ENCODE measurements at places on chromosomes 5 and 9.

- no peak for DNase-seq
These were observed 108.2 kb downstream of the SYK start for GRCh38 chr9:90909747-90910283.

GRCh38 chr5:59579101-59579823, 314.3 kb downstream of the PDE4D start:
- DNase-seq: no peak

DNA sequence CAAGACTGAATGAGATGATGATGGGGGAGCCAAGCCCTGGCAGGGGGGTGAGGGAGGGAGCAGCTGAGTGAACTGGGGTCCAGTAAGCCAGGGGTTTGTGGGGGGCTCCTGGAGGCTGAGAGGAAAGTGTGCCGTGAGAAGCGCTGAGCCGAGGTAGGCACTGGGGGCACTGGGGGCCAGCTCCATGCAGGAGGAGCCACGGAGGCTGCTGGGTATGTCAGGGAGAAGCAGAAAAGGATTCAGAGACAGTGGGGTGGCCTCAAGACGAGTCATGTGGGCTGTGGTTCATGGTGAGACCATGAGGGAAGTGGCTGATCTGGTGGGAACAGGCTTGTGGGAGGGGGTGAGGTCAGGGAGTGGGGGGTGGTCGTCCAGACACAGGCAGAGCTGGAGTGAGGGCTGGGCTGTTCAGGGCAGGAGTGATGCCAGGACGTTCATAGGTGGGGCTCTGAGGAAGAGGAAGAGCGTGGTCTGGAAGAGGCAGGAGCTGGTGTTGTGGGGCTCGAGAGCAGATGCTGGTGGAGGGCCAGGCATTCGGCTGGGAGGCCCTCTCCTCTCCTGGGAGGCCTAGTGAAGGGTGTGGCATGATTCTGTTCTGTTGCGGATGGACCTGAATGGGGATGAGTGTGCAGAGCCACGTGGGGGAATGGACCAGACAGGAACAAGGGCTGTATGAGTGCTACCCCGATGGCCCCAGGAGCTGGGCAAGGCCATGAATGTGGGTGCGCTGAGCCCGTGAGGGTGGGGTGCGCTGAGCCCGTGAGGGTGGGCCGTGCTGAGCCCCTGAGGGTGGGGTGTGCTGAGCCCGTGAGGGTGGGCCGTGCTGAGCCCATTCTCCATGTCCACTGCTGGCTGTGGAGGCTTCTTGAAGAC, 92.7 kb upstream of the CACNA1B start:
- no peak for DNase-seq

DNA sequence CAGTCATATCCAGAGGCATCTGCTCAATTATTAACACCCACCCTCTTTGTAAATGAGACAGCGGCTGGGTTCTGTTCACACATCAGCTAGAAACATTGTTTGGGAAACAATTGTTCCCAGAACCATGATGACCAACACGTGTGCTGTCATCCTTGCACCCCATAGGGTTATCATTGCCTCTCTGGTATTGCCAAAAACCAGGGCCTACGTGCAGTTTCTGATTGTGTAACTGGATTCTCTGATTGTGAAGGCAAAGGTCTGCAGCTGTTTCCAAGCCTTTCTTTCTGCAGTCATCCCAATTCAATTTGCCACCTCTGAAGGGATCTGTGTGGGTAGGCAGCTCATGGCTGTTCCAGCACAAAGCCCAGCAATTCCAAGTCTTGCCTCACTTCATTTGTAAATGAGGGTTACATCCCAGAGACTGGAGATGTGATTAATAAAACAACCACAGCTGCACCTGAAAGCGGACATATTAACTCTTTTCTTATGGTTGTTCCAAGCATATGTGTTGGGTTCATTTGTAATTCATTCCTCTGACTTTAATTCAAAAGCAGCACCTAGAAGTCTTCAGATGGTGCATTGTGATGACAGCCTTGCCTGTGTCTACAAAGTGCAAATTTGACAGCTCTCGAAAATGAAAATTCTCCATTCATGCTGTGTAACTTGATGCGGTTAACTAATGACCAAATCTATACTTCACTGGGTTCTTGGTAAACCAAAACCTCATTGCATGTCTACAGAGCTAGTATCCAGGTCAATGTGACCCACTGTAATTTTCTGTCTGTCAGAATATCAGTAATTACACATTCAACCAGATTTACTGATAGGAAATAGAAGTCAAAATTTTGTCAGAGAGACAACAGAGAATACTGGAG, 66.6 kb downstream of the YIPF5 start:
- DNase-seq: no peak

DNA sequence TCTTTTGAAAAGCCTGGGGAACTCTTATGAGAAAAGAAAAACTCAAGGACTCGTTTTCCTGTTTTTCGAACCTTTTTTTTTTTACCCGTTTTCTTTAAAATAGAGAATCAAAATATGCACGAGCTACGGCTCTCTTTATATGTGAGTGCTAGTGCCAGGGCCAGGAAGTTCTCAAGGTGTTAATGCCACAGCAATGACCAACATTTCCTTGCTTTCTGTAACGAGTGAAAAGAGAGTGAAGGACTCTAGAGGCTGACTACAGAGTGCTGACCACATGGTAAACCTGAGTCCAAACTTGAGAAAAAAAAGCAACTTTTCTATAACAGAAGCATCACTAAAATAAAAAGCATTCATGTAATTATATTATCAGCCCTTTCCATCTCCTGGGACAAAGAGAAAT, 102.2 kb upstream of the SLC28A3 start:
- no peak for DNase-seq

DNA sequence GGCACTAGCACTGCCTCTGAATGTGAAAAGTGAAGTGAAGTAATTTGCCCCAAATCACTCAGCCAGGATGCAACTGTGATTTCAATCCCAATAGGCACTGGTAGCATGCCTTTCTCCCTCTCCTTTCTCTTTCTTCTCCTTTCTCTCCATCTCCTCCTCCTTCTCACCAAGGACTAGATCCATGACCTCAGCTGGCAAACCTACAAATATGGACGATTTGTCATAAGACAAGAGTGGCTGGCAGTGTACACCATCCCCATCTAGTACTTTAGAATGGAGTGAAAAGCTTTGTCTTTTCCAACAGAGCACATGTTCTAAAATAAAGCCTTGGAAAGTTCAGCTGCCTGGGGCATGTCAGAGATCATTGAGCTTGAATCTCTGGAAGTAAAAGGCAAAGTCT, 574.7 kb upstream of the CLINT1 start:
- DNase-seq: no peak

DNA sequence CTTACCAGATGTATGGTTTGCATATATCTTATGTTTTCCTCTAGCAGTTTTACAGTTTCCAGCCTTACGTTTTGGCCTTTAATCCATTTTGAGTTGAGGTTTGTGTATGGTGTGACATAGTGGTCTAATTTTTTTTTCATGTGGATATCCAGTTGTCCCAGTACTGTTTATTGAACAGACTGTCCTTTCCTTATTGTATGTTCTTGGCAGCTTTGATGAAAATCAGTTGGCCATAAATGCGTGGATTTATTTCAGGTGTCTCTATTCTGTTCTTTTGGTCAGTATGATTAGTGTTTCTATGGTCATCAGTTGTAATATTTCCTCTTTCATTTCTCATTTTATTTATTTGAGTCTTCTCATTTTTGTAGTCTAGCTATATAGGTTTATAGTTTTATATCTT, 42.4 kb downstream of the SRFBP1 start:
- DNase-seq: no peak

GRCh38 chr5:76763136-76763535, 47.2 kb downstream of the F2R start:
- no peak for DNase-seq

DNA sequence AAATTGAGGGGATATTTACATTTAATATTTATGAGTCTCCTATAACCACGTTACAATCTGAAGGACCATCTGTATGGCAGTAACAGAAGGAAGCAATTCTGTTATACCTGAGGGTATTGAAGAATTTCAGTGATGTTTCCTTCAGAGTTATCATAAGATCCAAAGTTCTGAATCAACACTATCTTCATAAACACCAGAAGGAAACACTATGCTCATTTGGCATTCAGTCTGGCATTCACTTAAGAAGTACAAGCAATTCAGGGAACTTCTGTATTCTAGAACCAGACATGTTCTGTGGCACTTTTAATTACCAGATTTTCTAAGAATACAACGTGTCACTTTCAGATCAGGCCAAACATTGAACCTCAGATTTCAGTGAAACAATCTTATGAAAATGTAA, 9.6 kb downstream of the DAB2 start:
- DNase-seq: no peak

- no peak for DNase-seq
These were observed 29.3 kb upstream of the ANKH start for GRCh38 chr5:14900693-14901461.

DNA sequence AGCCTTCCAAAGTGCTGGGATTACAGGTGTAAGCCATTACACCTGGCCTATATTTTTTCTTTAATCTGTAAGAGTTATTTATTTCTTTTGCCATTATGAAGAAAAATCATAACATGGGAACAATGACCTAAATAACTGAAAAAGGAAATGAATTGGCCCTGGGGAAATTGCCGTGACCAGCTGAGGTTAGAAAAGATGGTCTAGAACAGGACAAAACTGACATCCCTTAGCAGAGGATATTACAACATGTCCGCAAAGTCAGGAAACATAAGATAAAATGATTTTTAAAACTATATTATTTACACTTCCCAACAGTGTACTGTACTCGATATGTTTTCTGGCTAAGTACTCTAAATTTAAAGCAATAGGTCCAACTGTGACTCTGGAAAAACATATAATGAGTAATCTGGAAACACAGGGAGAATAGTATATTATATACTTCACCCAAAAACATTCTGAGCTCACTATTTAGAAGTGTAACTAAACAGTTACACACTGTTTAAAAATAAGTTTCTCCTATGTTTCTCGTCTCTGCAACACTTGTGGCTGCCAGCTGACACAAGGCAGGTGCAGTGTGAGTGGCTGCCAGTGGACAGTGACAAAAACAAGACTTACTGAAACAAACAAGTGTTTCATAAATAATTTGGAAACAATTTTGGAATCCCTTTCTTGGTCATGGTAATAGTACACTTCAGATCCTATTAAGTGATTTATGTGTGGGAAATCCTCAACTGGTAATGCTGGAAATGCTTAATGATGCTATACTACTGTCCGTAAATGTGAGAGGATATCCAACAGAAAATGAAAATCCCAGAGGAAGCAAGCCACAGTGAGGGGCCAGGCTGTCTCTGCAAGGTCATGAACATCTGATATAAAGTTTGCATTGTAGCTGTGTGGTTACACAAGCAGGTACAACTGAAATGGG, 69.1 kb downstream of the C9orf85 start:
- DNase-seq: no peak

- no peak for DNase-seq
These were observed 28.8 kb upstream of the TJP2 start for GRCh38 chr9:69145144-69145715.

GRCh38 chr9:5708414-5708813, 79.5 kb downstream of the RIC1 start:
- DNase-seq: no peak

GRCh38 chr9:136488247-136489214, 5.7 kb upstream of the SEC16A start:
- DNase-seq: no peak

DNA sequence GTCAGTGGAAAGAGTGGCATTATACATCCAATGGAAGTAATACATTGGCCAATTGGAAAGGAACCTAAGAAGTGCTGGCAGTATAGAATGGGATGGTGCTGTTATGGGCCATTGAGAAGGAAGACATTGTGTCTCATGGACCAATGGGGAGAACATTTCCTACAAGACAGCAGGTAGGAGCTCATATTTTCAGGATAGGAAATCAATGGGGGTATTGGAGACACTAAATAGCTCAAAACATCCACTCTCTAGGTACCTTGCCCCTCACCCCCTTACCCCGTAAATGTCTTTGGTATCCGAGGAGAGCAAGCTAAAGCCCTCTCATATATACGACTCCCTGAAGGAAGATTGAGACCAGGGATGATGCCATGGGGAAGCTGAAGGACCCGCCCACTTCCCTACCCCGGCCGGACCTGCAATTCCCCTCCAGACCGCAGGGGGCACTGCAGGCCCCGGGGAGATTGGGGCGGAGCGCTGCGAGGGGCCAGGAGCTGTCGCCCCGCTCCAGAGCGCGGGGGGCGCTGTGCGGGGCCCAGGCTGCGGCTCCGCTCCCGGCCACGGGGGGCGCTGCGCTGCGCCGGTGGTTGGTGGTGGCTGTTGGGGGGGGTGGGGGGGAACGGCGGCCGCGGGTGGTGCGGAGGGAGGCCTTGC, at the start of gene KDM3B:
Gene KDM3B (plus strand): TSS at position 615 of the 651 bp plus-strand sequence. CDS start 111 bp downstream, outside the sequence.
- DNase-seq: peak; percentile 72

Data from NCI-H1694 (cell line).